Stimulated activated CD8-positive, alpha-beta memory T cell treated with anti-CD3 and anti-CD28 coated beads, Interleukin-7, amount 100 ng/mL, for 1 hour (primary cell): ENCODE measurements at places on chromosomes 1 and 21.

- DNase-seq, result peak; percentile 21
Measured at GRCh38 chr1:23422241-23422877, 2.2 kb downstream of the TCEA3 start.

DNA sequence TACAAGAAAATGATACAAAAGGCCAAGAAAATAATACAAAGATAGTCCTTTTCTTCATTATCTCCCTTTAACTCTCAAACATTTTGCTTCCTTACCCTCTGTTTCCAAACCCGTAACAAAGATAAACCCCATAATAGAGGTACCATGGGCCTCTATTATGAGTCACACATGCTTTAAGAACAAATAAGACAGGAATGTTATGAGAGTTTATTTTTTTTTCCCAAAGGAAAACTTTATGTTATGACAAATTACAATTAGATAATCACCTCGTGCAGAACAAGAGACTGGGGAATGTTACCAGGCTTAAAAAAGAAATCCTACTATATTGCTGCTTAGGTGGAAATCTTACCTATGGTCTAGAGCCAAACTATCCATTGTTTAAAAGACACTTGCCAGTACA lies 272.0 kb downstream of the BRINP3 start:
- DNase-seq, result no peak

- no peak for DNase-seq
Measured at GRCh38 chr1:54495954-54496353, 52.1 kb upstream of the ACOT11 start.

GRCh38 chr1:212520746-212521145 lies 87.8 kb upstream of the ATF3 start:
- DNase-seq, result no peak

GRCh38 chr1:55363268-55363667 lies 148.1 kb upstream of the USP24 start:
- DNase-seq, result no peak

DNA sequence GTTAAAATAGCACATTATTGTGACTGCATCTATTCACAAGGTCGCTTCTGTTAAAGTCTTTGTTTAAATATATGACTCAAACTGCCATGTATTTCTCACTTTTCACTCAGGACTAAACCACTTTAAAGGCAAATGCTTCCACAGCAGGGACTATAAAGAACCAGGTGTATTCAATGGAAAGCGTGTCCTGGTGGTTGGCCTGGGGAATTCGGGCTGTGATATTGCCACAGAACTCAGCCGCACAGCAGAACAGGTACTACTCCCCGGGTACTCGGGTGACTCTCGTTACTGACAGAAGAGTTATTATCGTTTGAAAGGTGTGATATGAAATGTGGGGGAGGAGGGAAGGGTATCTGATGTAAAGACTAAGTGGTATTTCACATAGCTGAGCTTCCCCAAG lies 17.3 kb downstream of the FMO3 start:
- no peak for DNase-seq

DNA sequence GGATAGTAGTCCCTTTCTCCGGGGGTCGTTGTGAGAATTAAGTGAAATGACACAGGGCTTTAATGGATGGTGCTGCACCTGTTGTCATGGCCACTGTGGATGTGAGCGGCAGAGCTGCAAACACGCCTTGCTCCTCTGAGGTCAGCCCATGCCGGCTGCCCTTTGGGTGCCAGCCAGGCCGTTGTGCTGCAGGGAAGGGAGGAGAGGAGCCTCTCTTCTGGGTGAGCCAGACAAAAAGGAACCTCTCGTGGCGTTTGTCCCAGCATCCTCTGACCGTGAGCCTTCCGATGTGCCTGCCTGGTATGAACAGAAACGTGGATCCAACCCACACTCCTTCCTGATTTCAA lies 383.0 kb upstream of the VAMP3 start:
- DNase-seq, result no peak

- no peak for DNase-seq
Measured at GRCh38 chr1:177937931-177938330, 31.9 kb downstream of the SEC16B start.

GRCh38 chr1:4084896-4085295 lies 184.8 kb upstream of the C1orf174 start:
- DNase-seq, result no peak

DNA sequence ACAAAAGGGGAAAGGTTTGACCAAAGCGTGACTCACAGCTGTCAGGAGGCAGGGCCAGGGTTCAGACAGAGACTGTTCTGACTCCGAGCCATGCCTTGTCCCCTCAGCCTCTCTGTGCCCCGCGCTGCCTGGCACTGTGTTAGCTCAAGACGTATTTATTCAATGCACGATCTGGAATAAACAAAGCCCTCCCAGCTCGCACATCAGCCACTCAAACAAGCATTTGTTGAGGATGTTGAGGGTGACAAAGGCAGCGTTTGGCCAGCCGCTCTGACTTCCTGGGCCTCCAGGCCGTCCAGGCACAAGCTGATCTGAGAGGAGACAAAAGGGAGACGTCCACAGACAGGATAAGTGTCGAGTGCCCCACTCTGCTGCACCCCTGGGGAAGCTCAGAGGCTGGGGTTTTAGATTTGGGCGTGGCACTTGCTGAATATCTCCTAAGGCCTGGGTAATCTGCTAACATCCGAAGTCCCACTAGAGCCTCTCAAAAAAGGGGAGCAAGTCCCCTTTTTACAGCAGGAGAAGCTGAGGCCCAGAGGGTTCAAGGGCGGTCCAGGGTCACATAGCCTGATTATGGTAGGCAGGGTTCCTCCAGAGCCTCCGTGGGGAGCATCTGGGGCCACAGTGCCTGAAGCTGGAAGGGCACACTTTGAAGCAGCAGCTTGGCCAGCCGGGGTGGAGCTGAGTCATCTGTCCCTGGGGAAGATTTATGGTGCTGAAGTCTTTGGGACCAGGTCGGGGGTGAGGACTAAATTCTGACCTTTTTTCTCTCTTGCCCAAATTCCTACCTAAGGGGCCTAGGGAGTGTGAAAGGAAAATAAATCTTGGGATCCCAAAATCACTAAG lies 95.9 kb downstream of the SPSB1 start:
- DNase-seq, result no peak

DNA sequence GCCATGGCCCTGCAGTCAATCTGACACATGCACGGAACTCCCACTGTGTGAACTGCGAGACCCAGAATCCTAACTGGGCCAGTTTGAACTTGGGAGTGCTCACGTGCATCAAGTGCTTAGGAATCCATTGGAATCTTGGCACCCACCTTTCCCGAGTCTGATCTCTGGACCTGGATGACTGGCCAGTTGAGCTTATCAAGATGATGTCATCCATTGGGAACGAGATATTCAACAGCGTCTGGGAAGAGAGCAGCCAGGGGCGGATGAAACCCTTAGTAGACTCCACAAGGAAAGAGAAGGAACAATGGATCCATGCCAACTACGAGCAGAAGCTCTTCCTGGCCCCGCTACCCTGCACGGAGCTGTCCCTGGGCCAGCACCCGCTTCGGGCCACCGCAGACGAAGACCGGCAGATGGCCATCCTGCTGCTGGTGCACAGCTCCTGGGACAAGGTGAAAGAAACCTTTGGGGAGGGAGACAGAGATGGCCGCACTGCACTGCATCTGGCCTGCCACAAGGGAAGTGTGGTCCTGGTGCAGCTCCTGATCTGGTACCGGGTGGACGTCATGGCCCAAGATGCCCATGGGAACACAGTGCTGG lies 3.1 kb upstream of the TDRD5 start:
- no peak for DNase-seq

GRCh38 chr1:32179443-32180185 lies at the start of gene TXLNA:
TXLNA (plus strand) TSS chr1:32179675; CDS start chr1:32180346, 671 bp downstream.
- DNase-seq, result peak; percentile 74

GRCh38 chr1:202810615-202811295 lies at the start of gene PCAT6:
PCAT6 (plus strand) TSS chr1:202810954.
- peak; percentile 74 for DNase-seq

GRCh38 chr1:9413071-9413876 lies 120.6 kb downstream of the SPSB1 start:
- DNase-seq, result no peak

GRCh38 chr1:8554956-8555534 lies 237.1 kb downstream of the SLC45A1 start:
- DNase-seq, result no peak

GRCh38 chr1:210232511-210233215 lies at the start of gene SERTAD4:
SERTAD4 (plus strand) TSS chr1:210232796; CDS start chr1:210237961, 5,165 bp downstream.
- no peak for DNase-seq

- DNase-seq, result no peak
Measured at GRCh38 chr1:17869815-17870214, 114.7 kb downstream of the ACTL8 start.

DNA sequence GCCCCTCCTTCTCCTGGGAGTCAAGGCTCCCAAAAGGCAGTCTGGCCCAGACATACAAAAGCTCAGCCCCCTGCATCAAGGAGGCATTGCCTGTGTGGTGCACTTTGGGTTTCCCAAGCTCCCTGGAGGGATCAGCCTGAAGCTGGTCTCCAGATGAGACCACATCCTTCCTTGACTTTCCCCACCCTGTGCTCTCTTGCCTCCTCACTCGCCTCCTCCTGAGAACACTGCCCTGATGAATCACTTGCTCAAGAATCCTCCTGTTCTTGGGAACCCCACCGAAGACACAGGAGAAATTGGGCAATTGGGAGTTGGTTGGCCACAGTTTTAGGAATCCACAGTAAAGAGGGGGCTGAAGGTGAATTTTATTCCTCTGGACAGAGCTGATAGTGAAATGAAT lies 34.8 kb upstream of the LYST start:
- DNase-seq, result no peak

- no peak for DNase-seq
Measured at GRCh38 chr1:37537378-37537777, 16.7 kb downstream of the SNIP1 start.

DNA sequence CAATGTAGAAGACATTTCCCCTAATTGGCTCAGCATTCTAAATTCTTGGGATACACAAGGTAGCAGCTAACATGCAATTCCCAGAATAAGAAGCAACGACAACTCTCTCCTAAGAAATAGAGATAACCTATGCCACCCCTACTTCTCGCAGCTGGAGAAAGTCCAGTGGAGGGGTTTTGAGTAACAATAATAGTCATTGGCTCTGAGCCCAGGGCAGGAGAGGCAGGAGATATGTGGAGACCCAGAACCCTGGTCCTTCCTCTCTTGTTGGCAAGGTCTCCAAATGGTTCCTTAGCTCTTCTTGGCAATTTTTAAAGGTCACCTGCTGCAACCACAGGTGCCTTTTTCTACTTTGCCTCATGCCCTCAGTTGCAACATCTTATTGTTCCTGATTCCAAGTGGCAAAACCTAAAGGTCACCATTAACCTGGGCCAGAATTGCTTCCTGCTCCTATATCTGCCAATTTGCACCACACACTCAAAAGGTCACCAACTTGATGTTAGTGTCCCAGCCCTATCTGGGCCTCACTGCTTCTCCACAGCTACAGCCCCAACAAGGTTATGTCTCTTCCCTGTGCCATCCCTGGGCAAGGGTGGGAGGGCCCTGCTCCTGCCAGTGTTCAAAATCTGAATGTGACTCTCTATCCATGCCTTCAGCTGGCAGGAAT lies 36.7 kb downstream of the TBX15 start:
- DNase-seq, result no peak

- no peak for DNase-seq
Measured at GRCh38 chr1:183807549-183808168, 2.7 kb downstream of the RGL1 start.

DNA sequence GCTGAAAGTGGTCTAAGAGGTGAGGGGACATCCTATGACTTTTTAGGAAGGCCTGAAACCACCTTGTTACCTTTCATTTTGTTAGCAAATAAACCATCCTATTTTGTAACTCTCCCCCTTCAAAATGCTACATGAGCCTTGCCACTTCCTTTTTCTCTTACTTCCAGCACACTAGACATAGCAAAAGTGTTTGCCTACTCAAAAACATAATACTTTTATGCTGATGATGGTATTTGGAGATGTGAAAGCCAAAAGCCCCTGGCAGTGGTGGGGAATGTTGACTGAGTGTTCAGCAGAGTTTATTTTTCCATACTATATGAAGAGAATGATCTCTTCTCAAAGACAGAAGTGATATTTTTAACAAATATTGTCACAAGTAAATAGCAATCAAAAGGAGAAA lies 134.2 kb downstream of the EDEM3 start:
- no peak for DNase-seq

- no peak for DNase-seq
Measured at GRCh38 chr1:58887059-58887458, 103.2 kb upstream of the JUN start.

GRCh38 chr1:30589083-30589482 lies 134.3 kb downstream of the MATN1 start:
- no peak for DNase-seq

DNA sequence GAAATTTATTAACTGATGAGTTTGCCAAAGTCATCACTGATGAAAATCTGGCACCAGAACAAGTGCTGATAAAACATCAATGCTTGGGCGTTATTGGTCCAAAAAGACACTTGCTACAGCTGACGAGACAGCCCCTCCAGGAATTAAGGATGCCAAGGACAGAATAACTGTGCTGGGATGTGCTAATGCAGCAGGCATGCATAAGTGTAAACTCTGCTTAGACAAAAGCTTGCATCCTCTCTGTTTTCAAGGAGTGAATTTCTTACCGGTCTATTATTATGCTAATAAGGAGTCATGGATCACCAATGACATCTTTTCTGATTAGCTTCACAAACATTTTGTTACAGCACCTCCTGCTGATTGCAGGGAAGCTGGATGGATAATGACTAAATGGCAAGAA lies 402.0 kb downstream of the LTN1 start:
- no peak for DNase-seq

DNA sequence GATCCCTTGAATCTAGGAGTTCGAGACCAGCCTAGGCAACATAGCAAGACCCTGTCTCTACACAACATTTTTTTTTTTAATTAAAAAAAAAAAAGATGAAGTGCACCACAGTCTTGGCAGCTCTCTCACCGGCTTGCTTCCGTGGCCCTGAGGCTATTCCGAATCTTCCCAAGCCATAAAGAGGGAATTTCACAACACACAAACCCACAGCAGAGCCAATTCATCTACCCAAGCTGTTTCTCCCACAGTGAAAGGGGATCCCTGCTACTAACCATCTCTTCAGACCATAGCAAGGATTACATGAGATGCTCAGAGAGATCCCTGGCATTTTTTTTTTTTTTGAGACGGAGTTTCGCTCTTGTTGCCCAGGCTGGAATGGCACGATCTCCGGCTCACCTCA lies 8.3 kb upstream of the CHD5 start:
- DNase-seq, result no peak

DNA sequence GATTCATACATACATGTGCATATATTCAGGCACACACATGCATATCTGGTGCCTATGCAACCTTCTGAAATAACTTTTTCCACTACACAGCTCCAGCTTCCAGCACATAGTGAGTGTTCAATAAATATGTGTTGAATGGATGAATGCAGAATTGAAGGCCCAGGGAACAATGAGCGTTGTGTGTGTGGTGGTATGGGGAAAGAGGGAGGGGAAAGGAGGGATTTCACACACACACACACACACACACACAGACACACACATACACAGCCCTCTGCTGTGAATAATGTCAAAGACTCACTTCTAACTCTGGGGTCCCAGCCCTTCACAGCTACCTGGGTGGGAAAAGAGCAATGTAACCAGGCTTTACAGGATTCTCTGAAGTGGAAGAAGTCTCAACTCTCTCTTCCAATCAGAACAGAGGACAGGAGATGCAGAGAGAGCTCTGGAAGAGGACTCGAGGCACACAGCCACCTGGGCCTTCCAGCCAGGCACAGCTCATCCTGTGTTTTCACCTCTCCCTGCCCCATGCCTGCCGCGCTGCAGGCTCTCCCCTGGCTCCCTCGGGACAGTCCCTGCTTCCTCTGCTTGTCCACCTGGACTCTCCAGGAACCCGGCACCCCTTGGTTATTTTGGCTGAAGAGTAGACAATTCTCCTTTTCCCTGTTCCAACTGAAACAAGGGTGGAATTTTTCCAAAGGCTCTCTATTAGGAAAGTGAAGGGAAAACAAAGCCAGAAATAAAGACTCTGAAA lies 5.4 kb upstream of the IGSF8 start:
- DNase-seq, result no peak

- peak; percentile 35 for DNase-seq
Measured at GRCh38 chr1:160261556-160261892, 825 bp downstream of the DCAF8 start.
